ENCODE measurements at places on chromosomes 5 and 9.

DNA sequence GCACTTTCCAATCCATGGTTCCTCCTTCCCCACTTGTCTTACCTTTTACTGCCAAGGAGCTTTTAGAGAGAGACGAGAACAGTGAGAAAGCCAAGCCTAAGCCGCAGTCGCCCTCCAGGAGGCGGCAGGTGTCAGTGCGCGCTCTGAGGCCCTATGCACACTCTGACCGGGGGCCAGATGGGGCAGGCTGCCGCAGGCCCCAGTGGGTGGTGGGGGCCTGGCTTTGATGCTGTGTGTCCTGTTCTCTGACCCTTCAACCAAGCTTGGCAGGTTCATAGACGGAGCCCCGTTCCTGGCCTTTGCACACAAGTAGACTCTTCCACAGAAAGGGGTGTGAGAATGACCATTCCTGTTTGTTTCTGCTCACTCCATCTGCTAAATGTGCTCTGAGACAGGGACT lies 77.3 kb downstream of the WNK2 start:
- DNase-seq, result no peak

DNA sequence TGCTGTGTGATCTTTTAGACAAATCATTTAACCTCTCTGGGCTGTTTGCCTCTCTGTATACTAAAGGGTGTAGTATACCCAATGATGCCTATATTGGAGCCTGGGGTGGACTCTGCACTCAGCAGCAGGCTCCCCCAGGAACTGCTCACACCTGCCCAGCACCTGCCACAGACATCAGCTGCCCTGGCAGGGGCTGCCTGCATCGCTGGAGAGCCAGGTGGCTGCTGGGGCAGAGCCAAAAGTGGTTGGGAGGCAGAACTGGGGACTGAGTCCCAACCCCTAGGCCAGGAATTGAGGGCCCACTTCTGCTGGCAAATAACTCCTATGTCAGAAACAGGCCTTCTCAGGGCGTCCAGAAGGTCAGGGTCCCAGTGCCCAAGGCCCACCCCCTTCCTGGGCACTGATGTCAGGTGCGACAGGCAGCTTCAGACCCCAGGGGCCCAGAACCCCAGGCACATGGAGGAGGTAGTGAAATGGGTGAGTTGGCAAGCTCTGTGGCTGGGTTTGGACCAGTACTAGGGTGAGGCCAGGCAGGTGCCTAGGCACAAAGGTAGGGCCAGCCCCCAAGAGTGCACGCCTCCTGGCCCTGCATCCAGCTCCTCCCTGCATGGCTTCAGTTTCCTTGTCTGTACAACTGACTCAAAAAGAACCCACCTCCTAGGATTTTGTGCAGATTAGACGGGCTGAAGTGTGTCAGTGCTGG lies 5.8 kb downstream of the UNC5A start:
- DNase-seq, result no peak

DNA sequence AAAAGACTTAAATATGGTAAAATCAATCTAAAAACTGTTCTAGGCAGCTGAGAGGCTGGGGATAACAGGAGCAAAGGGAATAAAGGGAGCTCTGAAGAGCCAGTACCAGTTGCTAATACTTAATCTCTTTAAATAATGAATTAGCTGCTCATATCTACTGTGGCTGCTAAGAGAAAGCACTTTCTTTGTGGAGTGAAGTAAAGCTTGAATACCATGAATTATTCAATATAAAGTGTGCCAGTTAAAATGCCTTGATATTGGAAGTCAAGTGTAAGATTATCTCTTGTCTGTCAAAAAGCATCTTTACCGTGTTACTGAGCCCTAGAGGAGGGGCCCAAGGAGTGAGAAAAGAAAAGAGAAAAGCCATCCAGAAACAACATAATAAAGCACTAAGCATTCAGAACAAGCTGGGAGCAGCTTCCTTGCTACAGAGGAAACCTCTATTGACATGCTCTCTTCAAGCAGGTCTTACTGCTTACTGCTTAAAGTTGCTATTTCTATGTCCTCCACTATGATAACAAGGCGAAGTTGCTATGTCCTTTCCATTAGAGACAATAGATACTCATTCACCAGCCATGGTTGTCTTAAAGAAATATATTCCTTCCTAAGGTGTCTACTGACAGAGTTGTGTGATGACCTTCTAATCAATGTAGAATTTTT lies 297.4 kb downstream of the CETN3 start:
- no peak for DNase-seq

DNA sequence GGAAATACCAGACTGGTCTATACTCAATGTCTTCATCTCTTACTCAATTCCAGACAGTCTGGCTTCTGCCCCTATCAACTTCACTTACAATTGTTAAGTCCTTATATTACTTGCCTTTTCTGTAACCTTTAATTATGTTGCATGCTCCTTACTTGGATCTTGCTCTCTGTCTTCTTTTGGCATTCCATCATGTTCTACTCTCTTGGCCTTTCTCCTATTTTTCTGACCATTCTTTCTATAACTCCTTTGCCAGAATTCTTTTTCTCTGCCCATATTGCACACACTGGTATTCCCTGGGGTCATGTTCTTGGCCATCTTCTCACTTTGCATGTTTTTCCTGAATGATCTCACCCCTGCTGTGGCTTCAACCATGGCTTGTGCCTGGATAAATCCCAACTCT lies 209.8 kb upstream of the ZNF462 start:
- no peak for DNase-seq

DNA sequence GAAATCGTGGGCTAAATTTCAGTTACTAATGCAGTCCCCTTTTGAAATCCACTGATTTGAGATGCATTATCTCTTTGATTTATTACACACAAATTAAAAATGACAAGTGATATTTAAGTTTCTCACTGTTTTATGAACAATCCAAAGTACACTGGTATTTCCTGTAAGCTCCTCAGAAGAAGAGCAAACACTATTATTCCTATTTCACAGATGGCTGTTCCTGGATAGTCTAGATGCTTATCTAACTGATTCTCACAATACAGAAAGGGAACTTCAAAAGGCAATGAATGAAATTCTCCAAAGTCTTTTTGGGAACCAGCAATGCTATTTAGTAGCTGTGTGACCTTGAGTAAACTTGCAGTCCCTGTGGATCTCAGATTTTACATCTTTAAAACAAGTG lies 404.7 kb upstream of the DAB2 start:
- DNase-seq, result no peak

GRCh38 chr5:79157305-79157704 lies 45.7 kb downstream of the BHMT start:
- no peak for DNase-seq

- DNase-seq, result no peak
Measured at GRCh38 chr9:99628849-99629620, 192.7 kb upstream of the NR4A3 start.

GRCh38 chr9:19009391-19009965 lies 23.5 kb downstream of the SAXO1 start:
- DNase-seq, result no peak

GRCh38 chr5:57915536-57915935 lies 432.9 kb upstream of the ACTBL2 start:
- no peak for DNase-seq

DNA sequence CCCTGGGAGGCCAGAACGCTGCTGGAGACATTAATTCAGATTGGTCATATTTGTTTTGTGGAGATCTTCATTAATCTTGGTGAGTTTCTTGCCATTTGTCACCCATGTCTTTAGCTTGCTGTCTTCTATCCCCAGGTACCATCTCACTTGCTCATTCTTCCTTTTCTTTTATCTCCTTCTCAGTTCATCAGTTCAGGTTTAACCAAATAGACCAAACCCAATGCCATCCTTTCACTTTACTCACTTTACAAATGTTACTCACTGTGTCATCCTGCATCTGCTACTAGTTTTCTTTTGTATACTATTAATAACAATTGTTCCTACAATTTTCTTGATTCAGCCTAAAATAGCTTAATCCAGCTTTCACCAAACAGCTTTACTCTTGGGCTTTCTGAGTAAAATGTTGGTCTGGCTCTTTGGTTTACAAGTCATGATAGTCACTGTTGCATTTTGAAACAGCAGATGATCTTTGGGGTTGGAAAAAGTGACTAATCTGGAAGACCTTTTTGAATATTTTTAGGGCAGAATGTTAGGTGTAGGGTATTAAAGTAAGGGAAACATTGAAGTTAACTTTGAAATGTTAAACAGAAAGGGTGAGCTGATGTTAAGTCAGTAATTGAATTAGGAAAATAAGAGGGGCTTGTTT lies 246.9 kb downstream of the ZSWIM6 start:
- DNase-seq, result no peak

DNA sequence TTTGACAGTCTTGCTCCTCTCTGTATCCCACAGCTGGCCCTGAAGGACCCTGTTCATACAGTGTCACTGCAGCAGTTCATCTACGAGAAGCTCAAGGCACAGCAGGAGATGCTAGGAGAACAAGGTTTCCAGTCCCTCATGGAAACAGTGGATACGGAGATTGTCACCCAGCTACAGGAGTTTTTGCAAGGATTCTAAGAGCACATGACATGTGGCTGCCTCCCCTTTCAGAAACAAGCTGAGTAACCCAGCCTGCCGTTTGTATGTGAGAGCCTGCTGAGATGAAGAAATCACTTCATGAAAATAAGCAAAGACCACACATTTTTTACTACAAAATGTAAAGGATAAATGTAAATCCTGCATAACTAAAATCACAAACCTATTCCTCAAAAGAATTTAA lies 48.5 kb downstream of the LRRC70 start:
- no peak for DNase-seq

- DNase-seq, result no peak
Measured at GRCh38 chr9:131625508-131625787, 80.1 kb downstream of the PRRT1B start.

DNA sequence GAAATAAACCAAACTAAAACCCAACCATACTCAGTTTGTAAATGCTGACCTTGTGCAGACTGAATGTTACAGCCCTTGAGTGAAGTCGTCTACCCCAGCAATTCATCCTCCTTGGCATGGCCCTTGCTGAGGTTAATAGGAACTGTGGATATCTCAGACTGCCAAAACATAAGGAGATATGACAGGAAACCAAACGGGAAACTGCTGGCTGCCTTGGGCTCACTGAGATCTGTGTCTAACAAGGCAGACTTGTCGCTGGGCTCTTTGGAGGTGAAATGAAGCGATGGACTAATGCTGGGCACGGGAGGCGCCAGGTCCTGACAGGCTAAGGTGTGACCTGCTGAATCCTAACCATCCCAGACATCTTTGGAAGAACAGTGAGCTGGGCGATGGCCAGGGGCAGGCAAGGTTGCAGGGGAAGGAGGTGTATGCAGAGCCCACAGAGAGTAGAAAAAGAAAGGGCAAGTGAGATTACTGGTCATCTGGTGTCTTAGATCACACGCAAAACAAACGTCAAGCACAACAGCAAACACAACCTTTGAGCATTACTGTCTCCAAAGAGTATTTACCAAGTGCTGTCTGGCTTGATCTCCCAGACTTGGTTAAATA lies 44.6 kb upstream of the ALDH1A1 start:
- no peak for DNase-seq

DNA sequence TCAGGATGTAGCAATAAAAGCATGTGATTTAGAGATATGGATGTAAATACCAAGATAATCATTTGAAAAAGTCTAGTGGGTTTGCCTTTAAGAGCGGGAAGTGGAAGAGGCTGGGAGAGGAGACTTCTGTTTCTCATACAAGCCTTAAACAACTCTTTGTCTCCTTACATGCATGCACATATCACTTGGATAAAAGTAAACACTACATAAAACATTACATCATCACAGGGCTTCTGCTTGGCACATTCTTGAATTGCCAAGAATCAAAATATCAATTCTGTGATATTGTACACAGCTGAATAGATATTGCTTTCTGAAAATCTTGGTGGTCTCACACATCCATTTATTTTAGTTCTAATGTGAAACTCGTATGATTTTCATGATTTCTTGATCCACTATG lies 57.6 kb downstream of the FOXD1 start:
- no peak for DNase-seq

- no peak for DNase-seq
Measured at GRCh38 chr5:59335544-59335943, 558.0 kb downstream of the PDE4D start.

DNA sequence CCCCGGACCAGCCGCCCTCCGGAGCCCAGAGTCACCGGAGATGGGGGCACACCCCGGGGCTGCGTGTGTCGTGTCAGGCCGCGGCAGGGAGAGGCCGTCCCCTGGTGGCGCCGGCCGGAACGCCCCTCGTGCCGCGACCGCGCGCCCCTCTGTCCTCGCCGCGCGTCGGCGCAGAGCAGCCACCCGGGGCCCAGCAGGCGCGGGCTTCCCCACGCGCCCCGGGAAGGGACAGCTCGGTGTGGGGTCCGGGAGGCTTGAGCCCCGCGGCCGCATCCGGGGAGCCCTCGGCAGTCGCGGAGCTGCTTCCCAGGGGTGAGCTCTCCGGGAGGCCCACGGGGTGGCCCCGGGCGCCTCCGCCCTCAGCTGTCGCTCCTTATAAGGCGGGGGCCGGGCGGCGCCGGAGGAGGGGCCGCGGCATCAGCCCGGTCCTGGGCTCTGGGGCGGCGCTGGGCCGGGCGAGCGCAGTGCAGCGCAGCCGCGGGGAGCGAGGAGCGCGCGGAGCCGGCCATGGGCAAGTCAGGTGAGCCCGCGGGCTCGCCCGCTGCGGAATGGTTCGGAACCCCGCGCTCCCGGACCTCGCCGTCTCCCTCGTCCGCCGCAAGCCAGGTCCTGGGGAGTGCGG lies at the start of gene GLIPR2:
GLIPR2 (plus strand) TSS at position 462 of the 622 bp plus-strand sequence; CDS start at position 508, 46 bp downstream.
- peak; percentile 79 for DNase-seq

DNA sequence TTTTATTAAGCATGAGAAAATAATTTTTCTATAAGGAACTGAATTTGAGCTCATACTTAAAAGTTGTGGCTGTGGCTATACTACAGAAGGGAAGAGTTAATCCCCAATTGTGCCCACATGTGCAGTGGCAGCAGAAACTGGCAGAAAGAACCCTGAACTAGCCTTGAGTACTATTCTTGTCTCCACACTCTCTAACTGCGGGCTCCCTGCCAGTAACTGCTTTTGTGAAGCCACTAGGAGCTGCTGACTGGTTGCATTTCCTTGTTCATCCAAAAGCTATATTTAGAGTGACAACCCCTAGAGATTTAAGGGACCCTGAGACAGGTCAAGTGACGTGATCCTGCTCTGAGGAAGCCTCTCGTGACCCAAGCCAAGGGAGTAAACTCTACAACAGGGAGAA lies 238.6 kb downstream of the ELAVL2 start:
- DNase-seq, result no peak

GRCh38 chr9:121350993-121351561 lies 19.0 kb downstream of the STOM start:
- DNase-seq, result no peak

GRCh38 chr5:139651043-139651834 lies 3.1 kb downstream of the CXXC5 start:
- no peak for DNase-seq

DNA sequence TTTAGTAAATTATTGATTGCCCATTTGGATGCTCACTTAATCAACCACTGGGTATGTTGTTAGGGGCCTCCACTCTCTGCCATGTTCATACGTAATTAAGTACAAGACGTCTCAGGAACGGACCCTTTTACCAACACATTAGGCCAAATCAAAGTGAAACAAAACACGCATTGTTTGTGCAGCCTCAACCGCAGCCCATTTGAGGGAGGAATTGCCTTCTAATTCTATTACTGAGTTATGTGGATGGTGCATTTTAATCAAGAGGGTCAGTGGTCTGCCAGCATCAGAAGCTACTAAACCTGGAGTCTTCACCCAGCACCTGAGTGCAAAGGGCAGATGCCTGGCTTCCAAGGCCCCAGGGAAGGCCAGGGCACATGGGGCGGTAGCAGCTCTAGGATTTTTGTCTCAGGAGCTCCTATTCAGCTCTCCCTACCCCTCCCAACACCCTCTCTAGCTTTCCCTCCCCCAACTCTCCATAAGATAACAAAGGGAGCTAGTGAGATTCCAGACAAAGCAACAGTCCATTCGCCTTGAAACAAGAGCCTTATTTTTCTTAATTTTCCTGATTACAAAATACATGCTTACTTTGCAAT lies 7.9 kb upstream of the MED27 start:
- no peak for DNase-seq

GRCh38 chr5:1759378-1759970 lies 40.2 kb downstream of the MRPL36 start:
- no peak for DNase-seq

Data from CD4-positive, alpha-beta T cell treated with Interleukin-21 for 1 hour (primary cell).